ENCODE measurements at places on chromosomes 3 and 15.

DNA sequence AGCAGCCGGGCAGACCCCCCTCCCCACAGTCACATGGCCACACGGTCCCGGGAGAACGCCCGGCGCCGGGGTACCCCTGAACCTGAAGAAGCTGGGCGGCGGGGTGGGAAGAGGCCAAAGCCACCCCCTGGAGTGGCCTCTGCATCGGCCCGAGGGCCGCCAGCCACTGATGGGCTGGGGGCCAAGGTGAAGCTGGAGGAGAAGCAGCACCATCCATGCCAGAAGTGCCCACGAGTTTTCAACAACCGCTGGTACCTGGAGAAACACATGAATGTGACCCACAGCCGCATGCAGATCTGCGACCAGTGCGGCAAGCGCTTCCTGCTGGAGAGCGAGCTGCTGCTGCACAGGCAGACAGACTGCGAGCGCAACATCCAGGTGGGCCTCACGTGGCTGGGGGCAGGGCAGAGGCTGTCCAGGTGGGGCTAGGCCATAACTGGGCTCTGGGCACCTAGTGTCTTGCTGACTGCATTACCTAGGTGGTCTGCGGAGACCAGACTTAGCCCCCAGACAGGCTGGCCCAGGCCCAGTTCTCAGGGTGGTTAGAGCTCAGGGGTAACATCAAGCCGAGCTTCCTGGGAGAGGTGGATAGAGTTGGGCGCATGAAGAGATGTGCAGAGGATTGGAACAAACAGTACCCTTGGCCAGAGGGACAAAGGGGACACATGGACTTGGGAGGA is 6.1 kb downstream of the ZBTB47 start:
- no peak for DNase-seq

- DNase-seq = no peak
These were observed 9.1 kb downstream of the INO80 start for GRCh38 chr15:41106947-41107346.

- DNase-seq = no peak
These were observed 47.4 kb upstream of the OSTN start for GRCh38 chr3:191151653-191152052.

DNA sequence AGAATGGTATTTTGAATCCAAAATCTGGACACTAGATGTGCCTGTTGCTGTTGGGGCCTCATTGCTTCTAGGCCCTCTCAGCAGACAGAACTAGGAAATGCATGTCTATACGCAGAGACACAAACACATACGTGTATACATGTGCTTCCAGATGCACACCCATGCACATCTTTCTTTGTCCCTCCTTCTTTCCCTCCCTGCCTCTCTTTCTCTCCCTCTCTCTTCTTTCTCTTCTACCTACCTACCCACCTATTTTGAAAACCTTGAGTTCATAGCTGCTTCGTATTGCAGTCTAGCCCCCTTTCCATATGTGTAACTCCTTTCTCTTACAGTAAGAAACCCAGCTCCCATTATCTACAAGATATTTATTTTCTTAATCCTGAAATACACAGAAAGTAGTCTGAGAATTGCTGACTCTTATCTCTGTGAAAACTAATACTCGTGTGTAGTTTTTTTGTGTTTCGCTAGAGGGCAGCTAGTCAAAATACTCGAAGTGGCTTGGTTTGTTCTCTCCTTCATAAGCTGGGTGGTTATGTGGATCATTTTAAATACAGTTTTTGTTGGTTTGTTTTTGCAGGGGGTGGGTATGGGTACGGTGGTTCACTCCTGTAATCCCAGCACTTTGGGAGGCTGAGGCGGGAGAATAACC is 18.5 kb downstream of the RPL32 start:
- peak; percentile 49 for DNase-seq

GRCh38 chr15:29105151-29105854 is 164.3 kb downstream of the NSMCE3 start:
- DNase-seq = no peak

DNA sequence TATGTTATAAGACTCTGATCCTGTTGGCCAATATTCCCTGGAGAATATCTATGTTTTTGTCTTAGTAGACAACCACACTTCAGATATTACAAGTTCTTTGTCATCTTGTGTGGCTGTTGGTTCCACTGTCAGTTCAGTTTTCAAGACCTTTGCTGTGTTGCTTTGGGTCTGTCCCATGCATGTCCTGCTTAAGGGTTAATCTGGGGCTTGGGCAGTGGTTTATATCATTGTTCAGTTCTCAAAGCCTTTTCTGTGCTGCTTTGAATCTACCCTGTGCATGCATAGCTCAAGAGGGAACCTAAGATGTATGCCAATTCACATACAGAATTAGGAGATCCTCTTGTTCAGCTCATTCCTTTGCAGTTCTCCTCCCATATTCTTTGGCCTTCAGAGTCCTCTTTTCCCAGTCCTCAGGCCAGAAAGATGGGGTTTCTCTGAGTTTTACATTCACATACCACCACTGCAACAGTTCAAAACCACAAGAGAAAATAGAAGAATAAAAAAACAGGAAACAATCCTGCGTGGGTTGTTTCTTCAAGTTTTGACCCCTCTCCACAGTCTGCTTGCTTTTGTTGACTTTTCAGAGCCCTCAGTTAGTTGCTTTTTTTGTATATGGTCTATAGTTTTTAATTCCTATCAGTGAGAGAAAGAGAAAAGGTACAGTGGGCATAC is 21.6 kb downstream of the BUB1B start:
- DNase-seq = no peak

Measured in erythroblast (primary cell).